ENCODE measurements at places on chromosomes 1 and 21.

GRCh38 chr1:234750922-234751627, 141.1 kb upstream of the IRF2BP2 start:
- no peak for DNase-seq

- DNase-seq = no peak
These were observed 8.9 kb downstream of the CHI3L2 start for GRCh38 chr1:111236379-111236778.

GRCh38 chr1:203039609-203040512, 13.6 kb downstream of the PPFIA4 start:
- no peak for DNase-seq

GRCh38 chr1:172270605-172271004, 149.9 kb upstream of the C1orf105 start:
- DNase-seq = no peak

GRCh38 chr1:21574466-21575151, 65.4 kb downstream of the ALPL start:
- no peak for DNase-seq

DNA sequence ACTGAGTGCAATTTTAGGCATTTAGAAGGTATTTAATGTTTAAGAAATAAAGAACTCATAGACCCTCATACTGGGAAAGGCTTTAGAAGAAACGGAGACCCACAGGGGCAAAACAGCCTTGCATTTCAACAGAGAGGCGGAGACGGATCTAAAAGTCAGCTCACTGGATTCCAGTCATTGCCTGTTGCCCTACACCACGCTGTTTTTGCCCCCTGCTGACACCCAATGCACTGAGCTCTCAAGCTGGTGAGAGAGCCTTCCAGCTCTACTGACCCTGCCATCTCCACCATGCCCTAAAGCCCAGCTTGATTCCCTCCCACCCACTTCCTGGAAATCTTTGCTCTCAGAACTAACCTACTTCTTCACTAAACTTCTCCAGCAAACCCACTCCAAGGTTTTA, 7.2 kb upstream of the TRAF3IP3 start:
- DNase-seq = no peak

- DNase-seq = no peak
These were observed 190.5 kb downstream of the PTPRU start for GRCh38 chr1:29426701-29427279.

- DNase-seq = no peak
These were observed 841.1 kb downstream of the USP25 start for GRCh38 chr21:16570856-16571255.

DNA sequence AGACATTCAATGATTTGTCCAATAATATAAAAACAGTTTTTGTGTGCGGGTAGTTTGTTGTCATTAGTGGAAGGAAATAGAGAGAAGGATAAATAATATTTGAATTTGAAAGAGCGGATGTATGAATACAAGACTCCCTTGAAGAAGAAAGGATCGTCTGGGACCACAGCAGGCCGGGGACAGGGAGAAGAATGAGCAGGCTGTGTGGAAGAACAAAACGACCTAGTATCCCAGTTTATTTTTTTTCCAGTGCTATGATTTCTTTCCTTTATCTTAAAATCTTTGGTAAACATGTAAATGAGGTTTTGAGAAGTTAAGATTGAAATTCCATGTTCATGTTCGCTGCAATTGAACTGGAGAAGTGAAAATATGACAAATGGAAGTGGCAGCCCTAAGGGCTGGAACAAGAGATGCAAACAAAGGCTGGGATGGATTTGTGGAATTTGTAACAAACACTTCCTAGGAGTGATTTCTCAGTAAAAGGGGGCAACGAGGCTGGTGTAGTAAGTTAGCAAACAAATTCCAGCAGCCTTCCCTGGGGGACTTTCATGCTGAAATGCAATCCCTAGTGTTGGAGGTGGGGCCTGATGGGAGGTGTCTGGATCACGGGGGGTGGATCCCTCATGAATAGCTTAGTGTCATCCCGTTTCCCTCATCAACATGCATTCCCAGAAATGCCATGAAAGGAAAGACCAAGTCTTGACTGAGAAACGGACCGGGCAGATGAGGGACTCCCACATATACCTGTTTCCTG, 10.2 kb upstream of the IFI16 start:
- no peak for DNase-seq

All from CD4-positive, alpha-beta T cell treated with Interferon alpha-2 for 1 hour (primary cell).